ENCODE measurements at places on chromosomes 7 and 10. TPM values are rescaled to one million over a fixed set of nuclear protein-coding genes. Genes with fewer than 3 reads are reported as not detected.

GRCh38 chr7:25803117-25803887, 348.7 kb upstream of the NFE2L3 start:
- DNase-seq, result no peak

GRCh38 chr10:11015446-11015934, 2.2 kb upstream of the CELF2 start:
- DNase-seq, result no peak

Gene APBB1IP
- polyA plus RNA-seq, result 1.8 TPM

DNA sequence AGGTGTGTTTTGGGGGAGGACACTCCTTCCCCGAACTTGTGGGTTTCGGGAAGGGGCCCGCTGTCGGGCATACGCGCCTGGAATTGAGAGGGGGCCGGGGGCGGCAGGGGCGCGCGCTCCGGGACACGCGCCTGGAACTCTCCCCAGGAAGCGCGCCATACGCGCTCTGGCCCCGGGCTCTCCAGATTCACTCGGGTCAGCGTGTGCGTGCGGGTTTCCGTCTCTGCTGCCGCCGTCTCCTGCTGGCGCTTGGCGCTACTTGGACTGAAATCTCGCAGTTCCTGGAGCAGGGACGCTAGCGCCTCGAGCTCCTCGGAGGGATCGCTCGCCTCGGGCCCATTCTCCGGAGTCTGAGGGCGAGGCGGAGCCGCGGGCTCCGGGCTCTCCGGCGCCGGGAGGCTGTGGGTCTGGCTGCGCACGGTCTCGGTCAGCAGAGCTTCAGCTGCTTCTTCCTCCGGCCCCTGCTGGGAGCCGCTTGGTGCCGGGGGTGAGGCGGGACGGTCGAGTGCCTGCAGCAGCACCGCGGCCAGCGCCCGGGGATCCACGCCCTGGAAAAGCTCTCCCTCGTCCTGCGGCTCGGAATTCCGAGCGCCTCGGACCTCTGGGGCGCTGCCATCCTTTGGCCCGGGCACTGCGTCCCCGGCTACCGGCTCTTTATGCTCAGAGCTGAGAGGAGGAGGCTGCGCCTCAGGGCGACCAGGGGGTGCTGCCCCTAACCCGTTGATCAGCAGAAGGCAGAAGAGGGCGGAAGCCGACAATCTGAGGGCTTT, 1.1 kb downstream of the VGF start:
- DNase-seq, result peak; percentile 79

DNA sequence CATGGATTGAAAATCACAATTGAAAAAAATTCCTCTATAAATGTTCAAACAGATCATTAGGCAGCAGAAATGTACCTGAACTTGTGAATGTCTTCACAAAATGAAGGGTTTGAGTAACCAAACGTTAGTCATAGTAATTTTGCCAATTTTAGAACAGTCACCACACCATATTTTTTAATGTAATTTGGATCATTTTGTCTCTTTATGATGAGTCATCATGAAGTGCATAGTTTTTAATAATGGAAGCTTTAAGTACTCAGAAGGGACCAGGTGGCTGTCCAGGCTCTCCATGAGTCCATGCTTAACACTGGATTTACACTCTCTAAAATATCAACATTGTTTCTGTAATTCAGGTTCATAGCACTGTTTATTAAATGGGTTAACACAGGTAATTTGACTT, 219.2 kb downstream of the ETV1 start:
- no peak for DNase-seq

Gene PLXDC2
- polyA plus RNA-seq, result 40.4 TPM

Gene CHST3
- polyA plus RNA-seq, result 6.1 TPM

Gene MEOX2
- polyA plus RNA-seq, result 1.00 TPM

DNA sequence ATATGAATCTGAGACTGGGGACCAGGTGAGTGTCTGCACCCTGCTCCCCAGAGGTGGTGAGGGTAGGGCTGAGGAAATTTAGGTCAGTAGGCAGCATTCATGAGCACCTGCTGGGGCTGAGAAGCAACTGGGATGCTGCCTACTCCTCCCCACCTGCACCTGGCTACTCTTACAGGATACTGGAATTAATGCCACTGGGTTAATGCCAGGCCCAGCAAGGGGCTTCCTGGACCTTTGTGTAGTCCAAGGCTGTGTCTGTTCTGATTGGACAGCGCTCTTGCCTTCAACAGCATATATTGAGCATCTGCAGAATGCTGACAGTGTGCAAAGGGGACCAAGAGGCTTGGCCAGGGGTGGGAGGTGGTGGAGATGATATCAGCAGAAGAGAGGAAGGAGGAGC, 32.1 kb downstream of the ADCYAP1R1 start:
- no peak for DNase-seq

GRCh38 chr10:132183046-132183445, 3.7 kb upstream of the DPYSL4 start:
- peak; percentile 75 for DNase-seq

DNA sequence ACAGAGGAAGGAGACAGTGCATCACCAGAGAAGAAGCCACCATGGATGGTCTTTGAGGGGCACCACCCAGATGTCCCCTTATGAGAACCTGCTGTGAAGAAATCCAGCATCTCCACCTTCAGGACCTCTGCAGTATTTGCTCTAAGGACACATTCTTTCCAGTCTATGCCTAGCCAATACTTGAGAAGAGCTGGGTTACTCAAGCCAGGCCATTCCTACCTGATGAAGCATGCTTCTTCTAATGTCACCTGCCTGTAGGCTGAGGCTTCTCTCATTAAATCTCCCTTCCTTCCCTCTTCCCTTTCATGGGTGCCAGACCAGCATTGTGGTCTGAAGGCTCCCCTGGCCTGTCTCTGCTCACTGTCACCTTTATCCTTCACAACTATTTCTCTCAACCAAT, 654.5 kb upstream of the AUTS2 start:
- no peak for DNase-seq

DNA sequence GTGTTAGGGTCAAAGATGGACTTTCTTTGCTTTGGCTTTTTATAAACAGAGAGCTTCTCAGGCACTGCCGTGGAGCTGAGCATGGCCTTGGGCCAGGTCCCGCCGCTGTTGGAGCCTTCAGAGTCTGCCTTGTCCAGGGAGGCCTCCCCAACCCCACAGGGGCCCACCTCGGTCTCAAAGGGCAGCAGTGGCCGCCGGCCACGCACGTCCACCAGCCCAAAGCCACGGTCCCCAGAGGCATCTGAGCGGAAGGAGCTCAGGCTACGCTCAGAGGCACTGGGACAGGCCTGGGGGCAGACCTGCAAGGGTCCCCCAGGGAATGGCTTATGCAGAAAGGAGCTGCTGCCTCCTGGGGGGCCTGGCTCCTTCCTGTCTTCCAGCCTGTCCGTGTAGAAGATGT, 105.0 kb downstream of the DLG5 start:
- no peak for DNase-seq

DNA sequence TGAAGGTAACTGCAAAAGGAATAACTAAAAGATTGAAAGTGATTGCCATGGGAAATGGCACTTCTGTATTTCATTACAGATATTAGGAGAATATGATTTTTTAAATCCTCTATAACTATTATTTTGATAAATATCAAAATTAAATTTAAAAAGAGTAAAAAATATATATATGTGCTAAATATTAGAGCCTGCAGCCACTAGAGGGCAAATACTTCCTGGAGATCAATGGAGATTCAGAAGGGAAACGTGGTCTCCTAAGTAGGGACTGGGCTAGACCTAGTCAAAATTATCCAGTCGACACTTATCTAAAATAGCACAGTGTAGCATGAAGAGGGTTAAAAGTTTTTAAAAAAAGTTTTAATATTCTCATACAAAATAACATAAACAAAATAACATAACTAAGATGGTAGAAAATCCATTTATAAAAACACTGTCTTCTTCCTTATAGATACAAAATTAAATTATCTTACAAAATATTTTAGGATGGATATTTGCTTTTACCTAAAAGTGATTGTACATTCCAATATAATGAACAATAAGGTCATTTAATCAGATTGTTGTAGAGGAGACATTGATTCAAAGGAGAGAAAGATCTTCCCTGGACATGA, 434.3 kb downstream of the MDFIC start:
- peak; percentile 29 for DNase-seq

- DNase-seq, result peak; percentile 80
Observed at GRCh38 chr7:101169838-101170551, 4.6 kb upstream of the VGF start.

Gene NODAL
- polyA plus RNA-seq, result not detected

All from hepatocyte (in vitro differentiated cells).